RKO (cell line): ENCODE measurements at places on chromosomes 5 and 9.
A peak's percentile ranks its signal among the peaks of the same experiment; 100 is the strongest.

DNA sequence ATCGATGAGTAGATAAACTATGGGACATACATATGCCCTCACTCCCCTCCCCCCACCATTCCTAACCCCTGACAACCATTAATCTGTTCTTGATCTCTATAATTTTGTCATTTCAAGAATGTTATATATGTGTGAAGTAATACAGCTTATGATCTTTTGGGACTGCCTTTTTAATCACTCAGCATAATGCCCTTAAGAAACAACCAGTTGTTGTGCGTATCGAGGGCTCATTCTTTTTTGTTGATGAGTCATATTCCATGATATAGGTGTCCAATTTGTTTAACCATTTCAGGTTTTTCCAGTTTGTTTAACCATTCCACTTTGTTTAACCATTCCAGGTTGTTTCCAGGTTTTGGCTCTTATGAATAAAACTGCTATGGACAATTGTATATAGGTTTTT, 75.6 kb downstream of the ARHGEF28 start:
- no peak for DNase-seq

DNA sequence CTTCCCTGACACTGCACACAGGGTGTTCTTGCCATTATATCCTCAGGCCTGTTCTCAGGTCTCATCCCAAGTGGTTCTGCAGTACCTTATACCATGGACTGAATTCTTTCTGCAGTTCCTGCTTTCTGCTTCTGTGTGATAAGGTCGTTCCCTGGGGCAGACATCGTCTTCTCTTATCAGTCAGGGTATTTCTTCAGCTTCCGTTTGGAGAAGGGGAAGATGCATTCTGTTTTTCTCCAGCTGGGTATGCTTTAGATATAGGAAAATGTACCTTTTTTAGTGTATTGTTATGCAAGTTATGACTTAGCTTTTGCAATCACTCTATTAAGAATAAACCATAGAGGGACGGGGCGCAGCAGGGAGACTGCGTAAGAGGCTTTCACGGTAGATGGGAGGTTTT, 31.1 kb downstream of the RALGPS1 start:
- DNase-seq: no peak

DNA sequence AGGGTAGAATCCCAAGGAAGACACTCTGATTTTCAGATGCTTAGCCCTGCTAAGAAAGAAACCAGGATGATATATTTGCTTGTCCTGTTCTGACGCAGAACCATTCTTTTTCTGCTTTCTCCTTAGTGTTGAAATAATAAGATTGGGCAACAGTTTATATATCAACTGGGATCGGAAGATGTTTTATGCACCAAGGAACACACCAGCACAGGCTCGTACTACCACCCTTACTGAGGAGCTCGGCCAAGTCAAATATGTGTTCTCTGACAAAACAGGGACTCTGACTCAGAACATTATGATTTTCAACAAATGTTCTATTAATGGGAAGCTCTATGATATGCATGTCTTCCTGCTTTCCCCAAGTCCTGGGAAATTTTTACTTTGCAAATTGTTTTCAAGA, 19.0 kb upstream of the RUSC2 start:
- DNase-seq: no peak

- no peak for DNase-seq
Measured at GRCh38 chr9:69658987-69659675, 13.0 kb downstream of the APBA1 start.

- no peak for DNase-seq
Measured at GRCh38 chr5:127621601-127622325, 27.1 kb upstream of the CTXN3 start.

GRCh38 chr9:4519604-4520003, 29.3 kb downstream of the SLC1A1 start:
- DNase-seq: peak; percentile 18
